ENCODE measurements at places on chromosomes 16 and 17.
A peak's percentile ranks its signal among the peaks of the same experiment; 100 is the strongest.

DNA sequence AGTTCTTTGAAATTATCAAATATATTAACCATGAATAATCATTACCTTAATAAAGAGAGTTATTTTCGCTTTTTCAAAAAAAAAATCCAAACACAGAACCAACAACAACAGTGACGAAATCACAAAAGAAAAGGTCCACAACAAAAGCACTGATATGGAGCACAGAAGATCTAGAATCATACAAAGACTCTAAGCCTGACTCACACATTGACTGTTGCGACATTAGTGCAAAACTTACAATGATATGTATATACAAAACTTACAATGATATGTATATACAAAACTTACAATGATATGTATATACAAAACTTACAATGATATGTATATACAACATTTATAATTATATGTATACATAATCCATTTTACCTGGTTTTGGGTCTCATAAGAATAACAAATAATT is 117.7 kb downstream of the USP22 start:
- DNase-seq, result no peak

DNA sequence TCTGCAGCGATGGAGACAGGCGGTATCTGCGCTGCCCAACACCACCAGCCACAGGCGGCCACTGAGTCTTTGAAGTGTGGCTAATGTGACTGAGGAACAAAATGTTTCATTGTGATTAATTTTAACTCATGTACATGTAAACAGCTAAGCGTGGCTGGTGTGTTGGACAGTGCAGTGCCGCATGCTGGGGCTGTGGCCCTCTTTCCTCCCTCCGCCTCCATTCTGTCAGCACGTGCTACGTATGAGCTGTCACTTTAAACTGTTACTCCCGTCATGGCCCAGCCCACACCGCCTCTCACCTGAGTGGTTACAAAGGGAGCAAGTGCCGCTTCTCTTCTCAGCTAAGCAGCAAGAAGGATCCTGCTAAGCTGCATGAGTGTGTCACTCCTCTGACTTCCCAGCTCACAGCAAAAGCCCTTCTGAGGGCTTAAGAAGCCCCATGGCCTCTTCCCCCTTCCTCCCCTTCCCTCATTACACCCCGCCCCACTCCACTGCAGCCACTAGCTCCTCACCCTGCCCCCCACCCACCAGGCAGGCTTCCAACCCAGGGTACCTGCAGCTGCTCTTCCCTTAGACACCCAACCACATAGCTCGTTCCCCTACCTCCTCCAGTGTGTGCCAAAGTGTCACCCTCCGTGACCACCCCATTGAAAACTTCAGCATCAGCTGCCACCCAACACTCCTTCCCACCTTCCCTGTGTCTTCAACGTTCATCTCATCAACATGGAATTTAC is 15.0 kb downstream of the HASPIN start:
- no peak for DNase-seq

GRCh38 chr17:28773736-28774135 is 29.9 kb downstream of the TRAF4 start:
- DNase-seq, result no peak

GRCh38 chr17:49566668-49567071 is 9.0 kb upstream of the NXPH3 start:
- no peak for DNase-seq

DNA sequence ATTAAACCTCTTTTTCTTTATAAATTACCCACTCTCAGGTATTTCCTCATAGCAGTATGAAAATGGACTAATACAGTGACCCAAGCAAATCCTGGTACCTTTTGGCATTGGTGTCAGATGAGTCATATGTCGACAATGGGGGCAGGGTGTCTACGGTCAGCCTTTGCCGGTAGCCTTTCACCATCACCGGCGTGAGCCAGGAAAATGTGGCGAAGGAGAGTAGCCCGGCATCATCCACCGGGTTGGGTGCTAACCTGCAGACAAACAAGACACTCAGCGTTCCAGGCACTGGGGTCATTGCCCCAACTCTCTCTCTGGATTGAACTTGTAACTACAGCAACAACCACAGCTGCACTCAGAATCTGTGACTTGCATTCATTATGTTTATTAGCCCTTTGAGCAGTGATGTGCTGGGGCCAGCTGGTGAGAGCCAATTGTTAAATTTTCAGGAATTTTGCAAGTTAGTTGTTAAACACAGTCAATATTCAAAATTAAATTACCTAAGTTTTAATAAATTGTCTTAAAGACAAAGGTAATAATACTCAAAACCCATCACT is 11.9 kb downstream of the ABCC12 start:
- DNase-seq, result no peak

- peak; percentile 90 for DNase-seq
These were observed 4.5 kb upstream of the SGCA start for GRCh38 chr17:50161023-50161910.

GRCh38 chr17:9115214-9116191 is 94.2 kb downstream of the NTN1 start:
- DNase-seq, result no peak

GRCh38 chr17:43891851-43892646 is 15.3 kb downstream of the MPP2 start:
- DNase-seq, result no peak

GRCh38 chr17:35449371-35449931 is 885 bp upstream of the SLFN13 start:
- DNase-seq, result peak; percentile 69

GRCh38 chr17:40511136-40511535 is 9.7 kb upstream of the TNS4 start:
- no peak for DNase-seq

- DNase-seq, result no peak
These were observed 47.3 kb upstream of the CMIP start for GRCh38 chr16:81397058-81397878.

DNA sequence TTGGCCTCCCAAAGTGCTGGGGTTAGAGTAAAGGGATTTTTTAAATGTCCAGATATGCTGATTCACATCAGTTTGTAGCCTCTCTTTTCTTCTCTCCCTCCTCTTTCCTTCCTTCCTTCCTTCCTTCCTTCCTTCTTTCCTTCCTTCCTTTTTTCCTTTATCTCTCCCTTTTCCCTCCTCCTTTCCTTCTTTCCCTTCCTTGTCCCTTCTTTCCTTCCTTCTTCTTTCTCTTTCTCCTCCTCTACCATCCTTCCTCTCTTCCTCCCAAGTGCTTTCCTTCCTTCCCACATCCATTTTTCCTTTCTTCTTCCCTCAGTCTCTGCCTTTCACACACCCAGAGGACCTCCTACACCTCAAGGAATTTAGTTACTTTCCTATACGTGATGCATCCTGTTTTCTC is 671.8 kb downstream of the HS3ST4 start:
- DNase-seq, result no peak

DNA sequence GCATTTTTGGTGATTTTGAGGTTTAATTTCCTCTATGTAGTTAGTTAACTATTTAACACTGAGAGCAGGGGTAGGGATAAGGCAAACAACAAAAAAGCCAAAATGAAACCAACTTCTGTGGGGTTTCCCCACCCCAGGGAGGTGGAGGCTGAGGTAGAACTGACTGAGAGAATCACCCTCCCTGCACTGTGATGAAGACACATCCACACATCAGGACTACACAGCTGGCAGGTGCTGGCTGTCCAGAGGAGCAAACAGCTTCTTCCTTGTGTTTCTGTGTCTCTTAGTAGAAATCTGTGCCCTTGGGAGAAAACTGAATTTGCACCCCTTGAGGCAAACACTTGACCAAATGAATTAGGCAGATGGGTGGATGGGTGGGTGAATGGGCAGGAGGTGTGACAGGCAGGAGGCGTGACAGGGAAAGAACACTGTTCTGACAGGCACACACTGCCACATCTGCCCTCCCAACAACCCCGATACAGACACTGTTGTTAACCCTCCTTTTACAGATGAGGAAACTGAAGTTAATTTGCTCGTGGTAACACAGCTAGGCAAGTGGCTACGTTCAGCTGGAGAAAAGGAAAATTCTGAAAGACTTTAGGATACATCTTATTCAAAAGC is 62.9 kb upstream of the AMZ2 start:
- no peak for DNase-seq

DNA sequence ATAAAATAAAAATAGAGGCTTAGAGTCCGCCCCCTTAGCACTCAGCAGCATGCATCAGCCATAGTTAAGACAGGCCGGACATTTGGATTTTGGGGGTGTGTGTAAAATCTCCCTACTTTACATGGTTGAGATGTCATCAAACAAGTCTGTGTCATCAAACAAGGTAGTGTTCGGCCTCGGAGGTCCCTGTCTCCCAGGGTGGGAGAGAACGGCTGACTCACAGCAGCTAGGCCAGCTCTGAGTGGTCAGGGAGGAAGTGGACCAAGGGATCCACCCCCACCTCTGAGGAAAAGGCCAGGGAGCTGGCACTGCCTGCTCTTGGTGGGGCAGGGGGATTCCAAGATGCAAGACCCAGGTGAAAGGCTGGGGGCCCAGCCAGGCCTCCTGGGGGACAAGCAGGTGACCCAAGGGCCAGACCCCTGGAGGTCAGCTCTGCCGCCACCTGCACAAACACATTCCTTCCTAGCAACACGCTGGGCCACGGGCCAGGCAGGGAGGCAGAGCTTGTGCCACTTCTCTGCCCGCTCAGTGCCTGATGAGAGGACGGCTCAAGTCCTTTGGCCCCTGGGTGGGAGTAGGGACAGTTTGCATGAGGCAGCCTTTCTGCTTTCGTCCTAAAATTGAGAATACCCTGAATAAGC is 28.5 kb downstream of the KIFC3 start:
- DNase-seq, result no peak

GRCh38 chr16:85086347-85087291 is 25.7 kb downstream of the CIBAR2 start:
- peak; percentile 62 for DNase-seq

DNA sequence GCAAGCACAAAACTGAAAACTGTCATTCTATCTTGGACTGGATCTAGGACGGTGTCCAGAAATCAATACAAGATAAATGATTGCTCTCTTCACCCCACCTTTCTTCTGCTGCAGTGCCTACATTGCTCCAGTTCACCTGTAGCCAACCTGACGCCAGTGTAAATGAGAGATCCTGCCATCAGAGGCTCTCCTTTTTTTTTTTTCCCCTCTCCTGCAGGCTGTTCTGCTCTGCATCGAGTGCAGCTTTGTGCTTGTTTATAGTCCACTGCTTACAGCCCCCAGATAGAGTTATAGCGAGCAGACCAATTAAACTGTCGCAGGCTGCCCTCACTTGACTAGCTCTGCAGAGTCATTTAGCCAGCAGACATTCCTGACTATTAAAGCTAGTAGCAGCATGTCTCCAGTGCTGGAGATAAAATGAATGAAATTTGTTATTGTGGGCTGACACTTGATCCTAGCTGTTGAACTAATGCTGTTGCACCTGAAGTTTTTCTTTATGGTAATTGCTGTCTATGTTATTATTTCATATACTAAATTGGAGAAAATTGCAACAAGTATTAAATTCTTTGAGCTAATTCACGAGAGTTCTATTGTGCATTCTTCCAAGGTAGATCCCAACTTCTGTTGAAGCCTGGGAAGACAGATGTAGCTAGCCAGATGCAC is 257.1 kb downstream of the FTO start:
- DNase-seq, result no peak

DNA sequence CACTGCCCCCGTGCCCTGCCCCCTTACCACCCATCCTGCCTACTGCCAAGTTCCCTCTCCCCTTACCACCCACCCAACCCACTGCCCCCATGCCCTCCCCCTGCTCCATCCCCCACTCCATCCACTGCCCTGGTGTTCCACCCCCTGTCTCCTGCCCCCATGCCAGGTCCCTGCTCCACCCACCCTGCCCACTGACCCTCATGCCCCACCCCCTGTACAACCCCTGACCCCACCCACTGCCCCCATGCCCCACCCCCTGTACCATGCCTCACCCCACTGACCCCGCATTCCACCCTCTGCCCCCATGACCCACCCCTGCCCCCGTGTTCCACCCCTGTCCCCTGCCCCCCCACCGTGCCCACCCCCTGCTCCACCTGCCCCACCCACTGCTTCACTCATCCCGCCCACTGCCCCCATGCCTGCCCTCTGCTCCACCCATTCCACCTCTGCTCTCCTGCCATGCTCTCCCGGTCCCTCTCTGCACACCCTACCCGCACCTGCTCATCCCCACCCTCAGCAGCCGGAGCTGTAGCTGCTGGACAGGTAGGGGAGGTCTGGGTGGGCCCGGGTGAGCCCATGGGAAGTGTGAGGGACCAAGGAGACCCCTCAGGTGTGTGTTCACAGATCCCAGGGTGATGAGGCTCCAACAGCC is 7.4 kb upstream of the FN3KRP start:
- DNase-seq, result no peak

DNA sequence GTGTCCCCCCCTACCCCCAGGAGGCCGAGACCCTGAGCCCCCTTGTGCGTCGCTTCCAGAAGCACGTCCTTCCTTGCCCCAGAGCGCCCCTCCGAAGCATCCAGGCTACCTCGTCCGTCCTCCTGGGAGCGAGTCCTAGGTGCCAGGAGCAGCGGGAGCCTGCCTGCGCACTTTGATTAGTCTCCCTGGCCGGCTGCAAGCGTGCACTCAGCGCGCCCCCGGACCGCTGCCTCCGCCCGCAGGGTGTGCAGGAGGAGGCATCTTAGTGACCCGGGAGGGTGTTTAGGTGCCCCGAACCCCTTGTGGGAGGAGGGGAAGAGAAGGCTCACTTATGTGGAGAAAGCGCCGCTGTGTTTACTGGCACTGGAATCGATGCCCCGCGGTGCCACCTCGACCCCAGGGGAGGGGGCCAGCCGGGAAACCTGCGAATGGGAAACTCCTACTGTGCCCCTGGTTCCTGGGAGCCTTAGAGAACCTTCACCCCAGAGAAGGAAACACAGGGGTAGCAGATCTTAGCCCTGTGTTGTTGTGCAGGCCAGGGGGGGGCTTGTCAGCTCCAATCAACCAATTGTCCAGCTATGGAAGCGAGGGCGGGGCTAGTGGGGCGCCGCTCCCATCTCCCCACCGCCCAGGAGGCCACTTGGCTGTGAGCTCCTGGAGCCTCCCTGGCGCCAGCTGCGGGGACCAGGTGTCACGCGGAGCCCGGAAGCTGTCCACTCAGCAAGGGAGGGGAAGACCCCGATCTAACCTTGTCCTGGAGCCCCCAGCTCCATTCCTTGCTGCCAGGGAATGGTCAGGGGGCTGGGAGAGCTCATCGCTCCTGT is 922.8 kb upstream of the EEF2KMT start:
- no peak for DNase-seq

GRCh38 chr16:2295056-2295798 is 27.3 kb upstream of the RNPS1 start:
- DNase-seq, result no peak
